ENCODE measurements at places on chromosomes 2 and 18.

DNA sequence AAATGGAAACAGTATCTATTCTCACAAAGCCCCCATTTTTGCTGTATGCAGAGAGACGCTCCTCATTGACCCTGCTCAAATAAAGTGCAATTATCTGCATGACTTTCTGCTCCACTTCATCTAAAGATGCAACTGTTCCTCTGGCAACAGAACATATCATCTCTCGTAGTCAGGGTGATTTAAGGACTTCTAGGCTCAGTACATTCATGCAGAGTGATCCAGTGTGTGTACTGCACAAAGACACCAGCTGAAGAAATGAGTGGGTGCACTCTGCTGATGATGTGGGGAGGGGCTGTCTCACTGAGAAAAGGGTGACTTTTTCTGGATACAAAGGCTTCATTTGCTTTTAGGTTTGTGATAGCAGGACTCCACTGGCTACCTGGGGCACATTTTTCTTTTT lies 355.2 kb downstream of the GALNT13 start:
- no peak for DNase-seq

DNA sequence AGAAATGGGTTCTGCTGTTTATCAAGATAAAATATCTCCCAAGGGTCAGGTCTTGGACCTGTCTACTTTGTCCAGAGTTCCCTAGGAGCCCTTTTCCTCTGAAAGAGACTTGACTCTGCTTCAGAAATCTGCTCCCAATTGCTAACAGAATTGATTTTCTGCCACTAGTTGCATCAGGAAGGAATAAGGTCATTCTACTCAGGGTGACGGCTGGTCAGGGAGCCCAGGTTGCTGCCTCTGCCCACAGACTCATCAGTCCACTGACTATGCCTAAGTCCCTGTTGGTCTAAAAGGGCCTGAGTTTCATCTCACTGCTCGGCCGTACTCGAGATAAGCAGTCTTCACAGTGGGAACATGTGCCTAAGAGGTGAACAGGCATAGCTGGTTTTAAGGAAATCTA lies 61.2 kb downstream of the EVA1A start:
- DNase-seq: no peak

DNA sequence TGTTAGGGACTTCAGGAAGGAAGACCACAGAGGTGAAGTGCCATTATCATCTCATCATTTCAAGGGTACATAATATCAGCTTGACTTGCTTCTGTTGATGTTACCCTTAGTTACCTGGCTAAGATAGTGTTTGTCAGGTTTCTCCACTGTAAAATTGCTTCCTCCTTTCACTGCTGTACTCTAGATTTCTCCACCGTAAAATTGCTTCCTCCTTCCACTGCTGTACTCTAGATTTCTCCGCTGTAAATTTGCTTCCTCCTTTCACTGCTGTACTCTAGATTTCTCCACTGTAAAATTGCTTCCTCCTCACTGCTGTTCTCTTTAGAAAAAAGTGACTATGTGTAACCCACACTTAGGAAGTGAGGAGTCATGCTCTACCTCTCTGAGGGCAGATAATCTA lies 1460.3 kb downstream of the SUCLG1 start:
- DNase-seq: no peak

GRCh38 chr2:20370191-20370590 lies 19.5 kb upstream of the PUM2 start:
- peak; percentile 65 for DNase-seq

DNA sequence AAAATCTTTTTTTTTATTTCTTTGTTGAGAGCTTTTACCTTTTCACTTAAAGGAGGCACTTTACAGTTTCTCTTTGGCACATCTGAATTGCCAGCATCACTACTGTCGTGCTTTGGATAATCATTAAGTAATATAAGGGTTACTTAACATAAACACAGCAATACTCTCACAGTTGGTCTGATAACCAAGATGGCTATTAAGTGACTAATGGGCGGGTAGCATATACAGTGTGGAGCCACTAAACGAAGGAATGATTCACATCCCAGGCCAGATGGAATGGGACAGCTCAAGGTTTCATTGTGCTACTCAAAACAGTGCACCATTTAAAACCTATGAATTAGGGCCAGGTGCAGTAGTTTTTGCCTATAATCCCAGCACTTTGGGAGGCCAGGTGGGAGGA lies 28.1 kb downstream of the USP37 start:
- peak; percentile 22 for DNase-seq

DNA sequence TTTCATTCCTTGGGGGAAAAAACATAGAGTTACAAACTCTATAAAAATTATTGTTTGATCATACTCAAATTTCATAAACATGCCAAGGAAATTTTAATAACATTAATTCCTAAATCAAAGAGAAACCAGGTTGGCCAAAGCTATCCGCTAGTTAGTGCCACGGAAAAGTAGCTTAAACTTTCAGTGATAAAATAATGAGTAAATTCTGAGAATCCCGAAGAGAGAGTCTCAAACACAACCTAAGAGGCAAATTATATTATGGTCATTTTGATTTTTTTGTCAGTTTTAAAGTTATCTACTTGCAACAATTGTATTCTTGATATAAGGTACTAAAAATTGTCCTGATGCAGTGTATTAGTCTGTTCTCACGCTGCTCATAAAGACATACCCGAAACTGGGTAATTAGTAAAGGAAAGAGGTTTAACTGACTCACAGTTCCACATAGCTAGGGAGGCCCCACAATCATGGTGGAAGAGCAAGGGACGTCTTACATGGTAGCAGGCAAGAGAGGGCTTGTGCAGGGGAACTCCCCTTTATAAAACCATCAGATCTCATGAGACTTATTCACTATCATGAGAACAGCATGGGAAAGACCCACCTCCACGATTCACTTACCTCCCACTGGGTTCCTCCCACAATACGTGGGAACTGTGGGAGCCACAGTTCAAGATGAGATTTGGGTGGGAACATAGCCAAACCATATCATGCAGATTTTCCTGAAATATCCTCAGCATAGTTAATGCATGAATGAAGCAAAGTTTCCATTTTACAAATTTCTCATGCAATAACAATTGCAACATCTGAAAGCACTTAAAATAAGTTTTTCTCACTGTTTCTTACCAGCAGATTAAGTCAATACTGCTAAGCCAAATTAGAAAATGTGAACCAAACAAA lies 205.9 kb upstream of the STK17B start:
- DNase-seq: no peak

DNA sequence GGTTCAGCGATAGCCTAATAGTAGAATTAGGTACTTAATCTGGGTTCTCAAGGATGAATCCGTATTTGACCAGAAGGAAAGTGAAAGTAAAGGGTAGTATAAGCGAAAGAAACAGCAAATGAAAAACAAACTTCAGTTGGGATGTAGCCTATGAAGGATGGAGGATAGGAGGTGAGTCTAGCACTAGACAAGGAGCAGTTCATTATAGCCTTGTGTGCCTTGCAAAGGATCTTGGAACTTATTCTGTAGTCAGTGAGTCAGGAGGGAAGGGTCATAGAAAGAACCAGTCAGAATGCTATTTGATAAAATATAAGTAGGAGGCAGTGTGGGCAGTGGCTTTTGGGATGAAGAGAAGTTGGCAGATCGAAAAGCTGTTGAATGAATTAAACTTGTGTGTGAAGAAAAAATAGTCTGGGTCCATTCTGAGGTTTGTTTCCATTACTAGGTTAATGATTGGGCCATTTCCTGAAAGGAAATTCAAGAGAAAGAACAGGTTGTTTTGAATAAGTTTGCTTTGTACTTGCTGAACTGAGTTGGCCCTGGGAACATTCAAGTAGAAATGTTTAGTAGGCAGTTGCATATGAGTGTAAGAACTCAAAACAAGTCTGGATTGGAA lies 48.5 kb downstream of the ANKRD12 start:
- no peak for DNase-seq

GRCh38 chr2:207320381-207321159 lies 154.8 kb upstream of the KLF7 start:
- no peak for DNase-seq

GRCh38 chr2:43906448-43907109 lies 67.8 kb downstream of the ABCG8 start:
- no peak for DNase-seq

GRCh38 chr18:74412116-74412880 lies 44.8 kb downstream of the DIPK1C start:
- DNase-seq: no peak

DNA sequence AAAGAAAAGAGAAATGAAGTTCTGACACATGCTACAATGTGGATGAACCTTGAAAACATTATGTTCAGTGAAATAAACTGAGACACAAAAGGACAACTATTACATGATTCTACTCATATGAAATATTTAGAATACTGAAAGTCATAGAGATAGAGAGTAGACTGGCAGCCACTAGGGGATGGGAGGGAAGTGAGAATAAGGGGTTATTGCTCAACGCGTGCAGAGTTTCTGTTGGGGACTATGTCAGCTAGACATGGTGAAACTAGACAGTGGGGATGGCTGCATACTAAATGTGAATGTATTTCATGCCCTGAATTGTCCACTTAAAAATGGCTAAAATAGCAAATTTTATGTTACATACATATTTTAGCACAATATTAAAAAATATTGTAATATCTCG lies 108.7 kb upstream of the ATL2 start:
- DNase-seq: no peak

DNA sequence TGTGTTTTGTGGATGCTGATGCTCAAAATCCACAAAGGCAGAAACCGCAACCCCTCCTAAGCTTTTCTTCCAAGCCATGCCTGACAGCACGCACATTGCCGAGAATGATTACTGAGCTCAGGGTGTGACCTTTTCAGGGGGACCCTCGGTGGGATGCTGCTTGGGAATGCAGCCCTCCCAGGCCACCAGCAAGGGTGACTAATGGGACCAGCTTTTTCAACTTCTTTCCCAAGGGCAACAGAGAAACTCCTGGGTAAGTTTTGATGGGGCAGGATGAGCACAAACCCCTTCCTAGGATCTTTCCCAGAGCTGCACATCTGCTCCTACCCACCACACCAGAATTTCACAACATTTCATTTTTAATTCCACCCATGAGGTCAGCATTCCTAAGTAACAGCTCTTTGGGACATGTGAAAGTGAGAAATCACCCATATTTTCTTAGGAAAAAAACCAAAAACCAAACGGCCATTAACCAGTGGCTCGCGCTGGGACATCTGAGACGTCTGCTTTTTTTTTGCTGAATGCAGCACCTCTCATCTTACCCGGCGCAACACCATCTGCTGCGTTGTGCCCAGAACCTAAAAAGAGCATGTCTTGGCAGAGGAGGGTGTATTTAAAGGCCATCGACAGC lies 119.0 kb downstream of the ARL4C start:
- DNase-seq: no peak
